Progenitor cell of endocrine pancreas (in vitro differentiated cells): ENCODE measurements at places on chromosomes 12 and 14. TPM values are rescaled to one million over a fixed set of nuclear protein-coding genes. Genes with fewer than 3 reads are reported as not detected.

RNU4-1 gene
- 6,474 and 7,038 TPM in 2 replicates for total RNA-seq

LAG3 gene
- total RNA-seq: 2.2 and 2.5 TPM in 2 replicates

FSCB gene
- not detected in 2 replicates for total RNA-seq

KCNJ8 gene
- total RNA-seq: 1.1 and 2.2 TPM in 2 replicates

VASH1 gene
- total RNA-seq: 37.1 and 43.2 TPM in 2 replicates

OR11G2 gene
- not detected in 2 replicates for total RNA-seq

MMP17 gene
- 0.48 and 0.49 TPM in 2 replicates for total RNA-seq

INHBE gene
- 1.2 and 2.0 TPM in 2 replicates for total RNA-seq

KCNH5 gene
- total RNA-seq: 3.1 and 4.6 TPM in 2 replicates

RIPK3 gene
- 0.62 and 1.5 TPM in 2 replicates for total RNA-seq

KCNH3 gene
- 29.2 and 31.9 TPM in 2 replicates for total RNA-seq

CFAP73 gene
- not detected in 2 replicates for total RNA-seq

AGAP2 gene
- total RNA-seq: 0.29 TPM in 2 replicates

FAM222A gene
- total RNA-seq: 11.6 and 12.7 TPM in 2 replicates

SNAPC1 gene
- total RNA-seq: 4.9 and 5.2 TPM in 2 replicates

KRT82 gene
- total RNA-seq: not detected in 2 replicates

OTOGL gene
- total RNA-seq: 0.11 and 0.31 TPM in 2 replicates

C14orf39 gene
- 0.73 and 1.4 TPM in 2 replicates for total RNA-seq

SLC22A17 gene
- total RNA-seq: 26.2 and 29.3 TPM in 2 replicates

KLRK1 gene
- total RNA-seq: not detected in 2 replicates

TEX52 gene
- total RNA-seq: not detected in 2 replicates

KLHL42 gene
- 46.9 and 48.8 TPM in 2 replicates for total RNA-seq

FAIM2 gene
- not detected in 2 replicates for total RNA-seq

TAPBPL gene
- total RNA-seq: 2.4 TPM in 2 replicates

ETV6 gene
- total RNA-seq: 49.7 and 55.2 TPM in 2 replicates

HSPB8 gene
- total RNA-seq: 37.9 and 38.7 TPM in 2 replicates

FOXN4 gene
- 0.33 and 0.34 TPM in 2 replicates for total RNA-seq

ACSS3 gene
- 15.9 and 20.9 TPM in 2 replicates for total RNA-seq

ENDOU gene
- total RNA-seq: not detected in 2 replicates

IQSEC3 gene
- 1.4 and 2.5 TPM in 2 replicates for total RNA-seq

RHEBL1 gene
- 0.72 and 0.75 TPM in 2 replicates for total RNA-seq

NELL2 gene
- total RNA-seq: 6.1 and 8.4 TPM in 2 replicates

MEG3 gene
- total RNA-seq: 31.0 and 32.3 TPM in 2 replicates

ANO4 gene
- 0.38 and 0.95 TPM in 2 replicates for total RNA-seq
